ENCODE measurements at places on chromosomes 7 and 10.
A peak's percentile ranks its signal among the peaks of the same experiment; 100 is the strongest.

DNA sequence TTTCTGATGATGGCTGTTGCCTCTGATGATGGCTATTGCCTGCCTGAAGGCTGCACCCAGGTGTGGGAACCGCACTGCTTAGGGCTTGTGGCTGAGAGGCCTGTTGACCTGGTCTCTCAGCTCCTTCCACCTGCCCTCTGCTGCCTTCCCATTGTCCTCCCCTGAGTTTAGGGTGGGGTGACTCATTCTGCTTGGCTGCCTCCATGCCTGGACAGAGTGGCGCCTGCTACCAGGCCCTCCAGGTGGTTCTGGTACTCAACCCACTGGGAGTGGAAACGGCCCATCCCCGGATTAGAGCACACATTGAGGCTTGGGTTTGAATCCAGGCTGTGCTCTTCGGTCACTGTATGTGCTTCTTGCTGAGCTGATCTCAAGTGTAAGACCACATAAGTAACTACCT lies 120.6 kb downstream of the SEM1 start:
- no peak for DNase-seq

DNA sequence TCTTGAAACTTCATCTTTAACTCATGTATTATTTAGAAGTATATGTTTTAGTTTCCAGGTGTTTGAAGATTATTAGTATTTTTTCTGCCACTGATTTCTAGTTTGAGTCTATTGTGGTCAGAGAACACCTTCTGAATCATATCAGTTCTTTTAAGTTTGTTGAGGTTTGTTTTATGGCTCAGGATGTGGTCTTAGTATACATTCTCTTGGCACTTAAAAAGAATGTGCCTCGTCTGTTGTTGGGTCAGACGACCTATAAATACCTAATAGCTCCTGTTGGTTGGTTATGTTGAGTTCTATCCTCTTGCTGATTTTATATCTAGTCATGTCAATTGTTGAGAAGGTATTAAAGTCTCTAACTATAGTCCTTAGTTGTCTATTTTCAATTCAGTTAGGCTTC lies 15.9 kb downstream of the TDRD1 start:
- DNase-seq = no peak

GRCh38 chr10:95276367-95277200 lies 14.2 kb downstream of the PDLIM1 start:
- DNase-seq = no peak

GRCh38 chr7:33918438-33919143 lies 13.3 kb downstream of the BMPER start:
- DNase-seq = no peak

- no peak for DNase-seq
These were observed 132.4 kb upstream of the FOXK1 start for GRCh38 chr7:4549681-4550080.

- DNase-seq = no peak
These were observed 186.7 kb upstream of the LYZL2 start for GRCh38 chr10:30816159-30816819.

GRCh38 chr10:15784662-15785300 lies 65.1 kb upstream of the ITGA8 start:
- DNase-seq = no peak

GRCh38 chr10:129545261-129545660 lies 78.2 kb downstream of the MGMT start:
- no peak for DNase-seq

DNA sequence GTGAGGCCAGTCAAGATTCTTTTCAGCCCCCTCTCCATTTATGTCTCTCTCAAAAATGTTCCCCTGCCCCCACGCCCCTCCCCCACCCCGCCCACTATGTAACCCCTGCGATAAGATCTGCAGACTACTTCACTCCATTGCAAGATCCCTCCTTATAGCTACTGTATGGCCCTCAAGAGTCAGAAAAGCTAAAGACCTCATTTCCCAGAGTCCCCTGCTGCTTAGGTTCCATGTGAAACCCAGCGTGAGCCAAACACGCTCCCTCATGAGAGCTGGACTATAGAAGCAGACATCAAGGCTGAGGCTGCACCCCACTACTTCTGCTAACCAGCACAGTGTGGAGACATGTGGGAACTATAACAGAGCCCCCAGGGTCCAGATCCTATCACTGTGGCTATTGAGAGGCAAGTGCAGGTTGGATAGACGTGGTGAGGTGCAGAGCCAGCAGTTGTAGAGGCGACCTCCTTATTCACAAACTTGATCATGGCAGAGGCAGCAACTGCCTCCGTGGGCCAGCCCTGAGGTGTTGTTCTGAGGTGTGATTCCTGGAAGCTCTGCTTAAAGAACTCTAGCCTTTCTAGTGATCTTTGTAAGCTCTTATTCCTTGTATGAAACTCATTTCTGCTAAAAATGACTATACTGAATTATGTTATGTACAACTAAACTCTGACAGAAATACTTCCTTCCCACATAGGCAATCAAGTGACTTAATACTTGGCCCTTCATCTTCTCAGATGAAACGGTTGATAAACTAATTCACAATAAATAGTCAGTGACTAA lies 117.0 kb upstream of the ARID5B start:
- no peak for DNase-seq

DNA sequence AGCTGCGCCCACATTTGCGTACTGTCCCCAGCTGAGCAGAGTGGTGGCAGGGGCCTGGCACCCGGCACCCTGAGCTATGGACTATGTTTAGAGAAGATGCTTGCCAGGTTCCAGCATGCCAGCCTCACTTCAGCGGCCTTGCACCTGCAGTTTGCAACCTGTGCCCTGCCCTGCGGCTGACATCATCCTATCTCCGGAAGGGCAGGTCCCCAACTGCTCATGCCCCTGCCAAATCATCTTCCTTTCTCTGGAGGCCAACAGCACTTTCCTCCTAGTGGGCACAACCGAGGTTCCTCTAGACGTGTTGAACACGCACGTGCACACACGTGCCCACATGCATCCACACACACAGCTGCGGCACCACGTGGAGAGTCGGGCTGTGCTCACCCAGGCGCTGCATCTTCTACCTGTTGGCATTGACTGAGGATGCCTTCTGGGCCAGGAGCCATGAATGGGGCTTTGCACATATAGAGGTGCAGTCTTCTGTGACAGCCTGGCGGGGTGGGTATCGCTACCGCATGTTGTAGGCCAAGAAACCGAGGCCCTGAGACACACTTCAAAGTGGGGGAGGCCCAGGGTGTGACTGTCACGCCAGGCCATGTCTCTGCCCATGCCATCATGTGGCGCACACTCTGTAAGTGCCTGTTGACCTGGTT lies 24.5 kb downstream of the CNPY1 start:
- no peak for DNase-seq

- DNase-seq = no peak
These were observed 38.0 kb upstream of the RTKN2 start for GRCh38 chr10:62306663-62307062.

GRCh38 chr10:113442336-113442735 lies 110.5 kb upstream of the HABP2 start:
- DNase-seq = peak; percentile 32

DNA sequence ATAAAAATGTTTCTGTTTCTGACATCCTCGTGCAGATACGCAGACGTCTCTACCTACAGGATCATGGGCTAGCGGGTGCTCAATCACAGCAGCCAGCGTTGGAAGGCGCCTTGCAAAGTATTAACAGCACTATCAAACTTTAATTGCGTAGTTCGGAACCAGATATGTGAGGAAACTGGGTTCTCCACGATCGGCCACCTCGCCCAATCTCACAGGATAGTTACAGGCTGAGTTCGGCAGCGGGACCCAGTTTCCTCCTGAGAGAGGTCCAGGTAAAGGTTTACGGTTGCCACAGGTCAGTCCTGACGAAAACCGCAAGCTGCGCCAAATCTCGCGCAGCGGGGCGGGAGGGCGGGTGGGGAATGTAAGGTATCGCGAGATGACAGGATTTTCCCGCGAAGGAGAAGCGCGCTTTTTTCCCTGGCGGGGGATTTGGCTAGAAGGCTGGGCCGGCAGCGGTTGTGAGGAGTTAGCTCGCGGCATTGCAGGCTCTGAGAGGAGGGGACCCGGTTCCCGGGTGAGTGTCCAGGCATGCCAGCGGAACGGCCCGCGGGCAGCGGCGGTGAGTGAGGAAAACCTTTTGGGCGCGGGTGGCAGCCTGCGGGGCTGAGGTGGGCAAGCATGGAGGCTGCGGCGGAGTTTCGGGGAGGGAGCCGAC lies at the start of gene HELLS:
Gene HELLS, plus strand, starts transcription at position 398 of the 658 bp plus-strand sequence. Its CDS starts 134 bp downstream, at position 532.
- no peak for DNase-seq

DNA sequence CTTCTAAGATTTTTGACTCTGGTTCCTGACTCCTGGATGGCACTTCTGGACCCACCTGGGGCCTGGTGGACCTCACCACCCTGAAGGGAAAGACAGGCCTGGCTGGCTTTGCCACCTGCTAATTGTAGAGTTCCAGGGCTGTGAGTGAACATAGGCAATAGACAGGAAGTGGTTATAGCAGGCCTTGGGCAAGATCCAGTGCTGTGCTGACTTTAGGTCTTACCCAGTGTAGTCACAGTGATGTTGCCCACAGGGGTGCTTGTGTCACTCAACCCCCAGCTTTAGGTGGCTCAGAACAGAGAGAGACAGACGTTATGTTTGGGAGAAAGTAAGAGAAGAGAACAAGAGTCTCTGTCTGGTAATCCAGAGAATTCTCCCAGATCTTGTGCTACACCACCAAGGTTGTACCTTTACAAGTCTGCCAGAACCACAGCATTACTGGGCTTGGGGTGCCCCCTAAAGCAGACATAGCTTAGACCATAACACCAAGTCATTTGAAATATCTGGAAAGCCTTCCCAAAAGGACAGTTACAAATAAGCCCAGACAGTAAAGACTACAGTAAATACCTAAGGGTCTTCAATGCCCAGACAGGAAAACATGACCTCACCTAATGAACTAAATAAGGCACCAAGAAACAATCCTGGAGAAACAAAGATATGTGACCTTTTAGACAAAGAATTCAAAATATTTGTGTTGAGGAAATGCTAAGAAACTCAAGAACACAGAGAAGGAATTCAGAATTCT lies 303.4 kb downstream of the PCLO start:
- no peak for DNase-seq

GRCh38 chr7:138245682-138246081 lies 169.4 kb downstream of the AKR1D1 start:
- DNase-seq = no peak

DNA sequence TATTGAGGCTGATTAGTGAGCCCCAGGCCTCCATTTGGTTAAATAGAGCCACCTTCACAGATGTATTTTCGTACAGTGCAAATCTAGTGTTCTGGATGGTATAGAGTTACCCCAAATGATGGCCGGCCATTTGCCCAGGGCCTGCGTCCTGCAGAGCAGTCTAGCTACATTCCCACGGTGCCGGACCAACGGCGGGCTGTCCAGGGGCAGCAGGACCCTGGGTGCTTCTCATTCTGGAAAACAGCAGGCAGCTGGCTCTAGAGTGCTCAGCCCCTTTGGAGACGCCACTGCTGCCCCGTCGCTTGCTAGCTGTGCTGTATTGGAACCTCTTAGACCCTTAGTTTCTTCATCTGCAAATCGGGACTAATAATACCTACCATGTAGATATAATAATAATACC lies 149.1 kb downstream of the RGS10 start:
- DNase-seq = no peak

DNA sequence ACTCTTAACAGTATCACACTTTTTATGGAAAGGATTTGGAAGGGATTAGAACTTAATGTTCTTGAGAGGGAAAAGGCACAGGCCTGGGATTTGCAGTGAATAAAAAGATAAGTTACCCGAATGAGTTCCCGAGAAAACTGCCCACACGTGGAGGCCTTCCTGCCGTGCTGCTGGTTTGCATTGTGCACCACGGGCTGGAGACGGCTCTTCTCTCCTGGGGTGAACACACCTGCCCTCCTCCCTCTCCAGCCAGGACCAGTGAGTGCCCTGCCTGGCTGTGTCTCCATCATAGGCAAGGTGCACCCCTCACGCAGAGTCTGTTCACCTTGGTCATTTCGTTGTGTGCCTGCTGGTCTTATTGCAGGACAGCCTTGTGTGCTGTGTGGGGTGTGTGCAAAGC lies 336.3 kb upstream of the SHH start:
- DNase-seq = no peak

GRCh38 chr7:31669461-31669860 lies 17.6 kb upstream of the PPP1R17 start:
- no peak for DNase-seq

DNA sequence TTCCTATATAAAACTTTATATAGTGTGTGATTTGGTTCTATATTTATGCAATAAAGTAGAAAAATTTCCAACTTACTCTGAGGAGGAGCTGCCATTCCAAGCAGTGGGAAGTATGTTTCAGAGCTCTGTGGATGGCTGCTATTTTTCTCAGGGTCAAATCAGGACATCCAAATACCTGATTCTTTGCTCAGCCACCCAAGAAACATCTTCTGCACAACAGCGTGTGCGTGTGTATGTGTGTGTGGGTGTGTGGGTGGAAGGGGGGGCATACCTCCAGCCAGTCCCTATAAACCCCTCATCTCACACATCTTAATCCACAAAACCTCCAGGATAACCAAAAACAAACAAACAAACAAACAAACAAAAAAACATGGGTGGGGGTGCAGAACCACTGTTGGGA lies 66.3 kb upstream of the EMX2 start:
- no peak for DNase-seq

DNA sequence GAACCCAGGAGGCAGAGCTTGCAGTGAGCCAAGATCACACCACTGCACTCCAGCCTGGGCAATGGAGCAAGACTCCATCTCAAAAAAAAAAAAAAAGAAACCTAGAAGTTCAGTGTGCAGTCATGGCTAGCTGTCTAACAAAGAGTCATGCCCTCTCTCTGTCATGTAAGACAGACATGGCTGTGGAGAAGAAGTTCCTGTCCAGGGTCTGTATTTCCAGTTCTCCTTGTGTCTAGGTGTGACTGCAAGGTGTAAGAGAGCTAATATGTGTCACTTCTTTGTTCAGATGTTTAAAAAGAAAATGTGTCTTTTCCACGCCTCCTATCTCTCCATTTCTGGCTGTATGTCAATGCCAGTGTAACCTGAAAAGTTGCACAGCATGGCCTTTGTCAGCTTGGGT lies 139.5 kb downstream of the NRCAM start:
- DNase-seq = no peak

DNA sequence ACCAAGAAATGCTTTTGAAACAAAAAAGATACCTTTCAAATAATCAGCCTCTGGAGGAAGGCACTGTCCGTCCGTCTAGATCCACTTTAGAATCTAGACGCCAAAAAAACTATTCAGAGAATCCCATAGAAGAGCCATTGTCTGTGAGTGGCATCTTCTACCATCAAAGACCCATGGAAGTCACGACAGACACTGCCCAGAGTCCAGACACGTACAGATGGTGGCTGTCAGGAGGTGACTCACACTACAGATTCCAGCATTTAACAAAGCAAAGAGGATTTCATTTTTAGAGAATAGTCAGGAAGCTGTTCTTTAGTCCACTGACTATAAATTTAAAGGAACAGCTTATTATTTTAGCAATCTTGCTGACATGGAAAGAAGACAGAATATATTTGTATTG lies 11.7 kb downstream of the C1QL3 start:
- DNase-seq = no peak

DNA sequence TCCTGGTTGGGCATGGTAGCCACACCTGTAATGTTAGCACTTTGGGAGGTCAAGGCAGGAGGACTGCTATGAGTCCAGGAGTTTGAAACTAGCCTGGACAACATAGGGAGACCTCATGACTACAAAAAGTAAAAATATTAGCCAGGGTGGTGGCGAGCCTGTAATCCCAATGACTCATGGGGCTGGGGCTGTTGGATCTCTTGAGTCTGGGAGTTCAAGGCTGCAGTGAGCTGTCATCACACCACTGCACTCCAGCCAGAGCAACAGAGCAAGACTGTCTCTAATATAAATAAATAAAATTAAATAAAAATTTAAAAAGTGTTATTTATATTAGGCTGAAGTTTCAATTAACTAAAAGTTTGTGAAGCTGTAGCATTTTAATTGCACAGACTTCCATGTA lies 207.3 kb downstream of the NXPH1 start:
- no peak for DNase-seq

Data from vagina (tissue), 2 donors.